ENCODE measurements at places on chromosomes 3 and 15. TPM values are rescaled to one million over a fixed set of nuclear protein-coding genes. Genes with fewer than 3 reads are reported as not detected.

DPPA2 gene
- not detected for total RNA-seq

FBN1 gene
- 954 TPM for total RNA-seq

LEKR1 gene
- 2.2 TPM for total RNA-seq

MOBP gene
- not detected for total RNA-seq

PLA2G4F gene
- not detected for total RNA-seq

CFAP161 gene
- total RNA-seq: under 0.01 TPM

DET1 gene
- total RNA-seq: 7.0 TPM

NTRK3 gene
- not detected for total RNA-seq

KBTBD13 gene
- total RNA-seq: not detected

CLSTN2 gene
- total RNA-seq: 0.37 TPM

SYNM gene
- total RNA-seq: 2.2 TPM

PXK gene
- total RNA-seq: 40.4 TPM

TMCO5A gene
- total RNA-seq: not detected

C3orf49 gene
- not detected for total RNA-seq

CADM2 gene
- not detected for total RNA-seq

SCN11A gene
- not detected for total RNA-seq

IL17RD gene
- total RNA-seq: 3.7 TPM

FAM219B gene
- 30.9 TPM for total RNA-seq

ADAMTS17 gene
- total RNA-seq: 0.73 TPM

SUCNR1 gene
- total RNA-seq: not detected
